Stimulated activated naive CD4-positive, alpha-beta T cell treated with Interleukin-2 at 50 U/mL for 16 hours (primary cell): ENCODE measurements at places on chromosomes 7 and 10.

DNA sequence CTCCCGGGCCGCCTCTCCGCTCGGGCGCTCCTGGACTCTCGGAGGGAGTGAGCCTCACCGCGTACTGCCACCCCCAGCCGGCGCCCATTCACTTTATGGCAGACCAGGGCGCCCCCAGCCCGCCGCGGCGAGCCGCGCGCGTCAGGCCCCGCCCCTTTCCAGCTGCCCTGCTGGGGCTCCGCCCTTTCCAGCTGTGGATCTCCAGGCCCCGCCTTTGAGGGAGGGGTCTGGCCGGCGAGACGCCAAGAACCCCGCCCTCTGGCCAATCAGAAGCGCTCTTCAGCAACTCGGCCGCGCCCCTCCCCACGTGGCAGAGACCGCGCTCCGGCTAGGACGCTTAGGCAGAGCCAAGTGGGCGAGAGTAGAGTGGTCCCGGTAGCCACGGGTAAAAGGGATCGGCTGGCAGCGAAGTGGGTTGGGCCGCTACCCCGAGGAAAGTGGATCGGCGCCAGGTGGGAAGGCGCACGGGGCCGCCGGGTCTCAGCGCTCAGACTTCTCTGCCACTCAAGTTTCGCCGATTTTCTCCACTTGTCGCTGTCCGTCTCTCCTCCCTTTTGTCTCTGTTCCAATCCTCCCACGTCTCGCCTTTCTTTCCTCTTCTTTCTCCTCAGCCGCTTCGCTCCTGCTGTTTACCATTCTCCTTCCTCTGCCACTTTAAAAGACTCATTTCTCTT is at the start of gene PITX3:
TSS of gene PITX3 (minus strand) at position 69 of the 674 bp plus-strand sequence. CDS start 9,432 bp downstream, outside the sequence.
- DNase-seq: peak; percentile 90

- DNase-seq: no peak
Observed at GRCh38 chr7:154853727-154854095, 149.2 kb downstream of the PAXIP1 start.

GRCh38 chr10:6756716-6757115 is 176.6 kb upstream of the PRKCQ start:
- no peak for DNase-seq

- DNase-seq: no peak
Observed at GRCh38 chr7:159195946-159196345, 51.3 kb upstream of the VIPR2 start.

DNA sequence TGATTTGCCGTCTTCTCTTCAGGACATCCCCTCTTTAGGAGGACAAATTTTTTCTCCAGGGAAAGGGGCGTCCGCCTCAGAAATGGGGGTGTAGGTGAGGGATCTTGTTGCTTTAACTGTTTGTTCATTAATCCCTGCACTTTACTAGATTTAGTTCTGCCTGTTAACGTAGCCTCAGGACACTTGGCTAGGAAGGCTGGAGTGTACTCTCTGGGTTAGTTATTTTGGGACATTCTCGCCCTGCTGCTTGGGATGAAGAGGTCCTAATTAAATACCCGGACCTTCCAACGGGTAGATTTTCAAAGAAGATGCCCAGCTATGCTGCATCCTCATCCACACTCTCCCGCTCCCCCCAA is 552 bp upstream of the ZNF365 start:
- no peak for DNase-seq

DNA sequence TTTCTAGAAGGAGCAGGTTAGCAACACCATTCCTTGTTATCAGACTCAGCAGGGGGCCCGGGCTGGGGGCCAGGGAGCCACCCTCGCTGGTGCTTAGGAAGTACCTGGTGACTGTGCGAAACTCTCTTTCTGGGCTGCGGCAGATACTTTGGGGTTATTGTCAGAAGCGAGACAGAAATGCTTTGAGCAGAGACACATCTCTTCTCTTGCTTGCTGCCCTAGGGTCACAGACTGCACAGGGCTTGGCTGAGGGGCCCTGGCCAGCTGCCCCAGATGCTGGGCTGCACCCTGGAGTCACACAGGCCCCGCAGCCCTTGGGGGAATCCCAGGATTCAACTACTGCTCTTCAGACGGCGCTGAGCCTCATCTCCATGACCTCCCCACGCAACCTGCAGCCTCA is 91.9 kb downstream of the WDFY4 start:
- no peak for DNase-seq

- no peak for DNase-seq
Observed at GRCh38 chr7:74141705-74142104, 32.5 kb upstream of the EIF4H start.

DNA sequence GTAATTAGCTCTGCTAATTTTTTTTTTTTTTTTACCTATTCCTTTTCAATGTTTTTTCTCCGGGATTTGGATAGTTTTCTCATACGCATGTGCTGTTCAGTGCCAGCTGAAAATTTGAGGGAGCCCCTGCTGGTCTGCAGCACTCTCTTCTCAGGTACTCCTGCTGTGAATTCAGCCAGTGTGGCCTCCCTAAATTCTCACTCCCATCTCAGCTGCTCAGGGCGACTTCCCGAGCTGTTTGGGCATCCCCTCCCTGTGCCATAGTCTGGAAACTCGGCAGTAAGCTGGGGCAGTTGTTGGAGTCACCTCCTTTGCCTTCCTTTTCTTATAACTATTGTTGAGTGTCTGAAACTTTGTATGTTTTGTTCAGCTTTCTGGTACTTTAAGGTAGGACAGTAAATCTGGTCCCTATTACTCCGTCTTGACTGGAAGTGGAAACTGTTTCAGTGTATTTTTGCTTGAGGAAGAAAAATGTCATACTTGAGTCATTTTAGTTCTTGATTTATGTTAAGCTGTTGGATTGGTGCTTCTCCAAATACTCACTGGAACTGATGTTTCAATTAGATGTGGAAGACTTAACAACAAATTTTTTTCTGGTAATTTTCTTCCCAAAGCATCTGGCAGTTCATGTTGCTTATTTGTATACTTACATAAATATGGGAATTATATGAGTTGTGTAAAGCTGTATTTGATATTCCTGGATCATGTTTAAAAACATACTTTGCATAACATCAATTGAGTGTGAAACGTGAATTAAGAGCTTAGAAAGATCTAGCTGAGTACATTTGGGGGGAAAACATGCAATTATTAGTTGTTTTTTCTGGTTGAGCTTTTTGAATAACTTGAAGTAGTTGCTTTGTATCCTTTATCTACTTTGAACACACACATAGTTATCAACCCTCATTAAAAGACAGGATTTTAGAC is 33.7 kb downstream of the MINPP1 start:
- no peak for DNase-seq

- DNase-seq: no peak
Observed at GRCh38 chr7:135771961-135772638, 23.5 kb upstream of the FAM180A start.

GRCh38 chr7:30389791-30390190 is 88.8 kb downstream of the NOD1 start:
- DNase-seq: no peak

- DNase-seq: no peak
Observed at GRCh38 chr10:49170632-49171325, 17.4 kb downstream of the TMEM273 start.

DNA sequence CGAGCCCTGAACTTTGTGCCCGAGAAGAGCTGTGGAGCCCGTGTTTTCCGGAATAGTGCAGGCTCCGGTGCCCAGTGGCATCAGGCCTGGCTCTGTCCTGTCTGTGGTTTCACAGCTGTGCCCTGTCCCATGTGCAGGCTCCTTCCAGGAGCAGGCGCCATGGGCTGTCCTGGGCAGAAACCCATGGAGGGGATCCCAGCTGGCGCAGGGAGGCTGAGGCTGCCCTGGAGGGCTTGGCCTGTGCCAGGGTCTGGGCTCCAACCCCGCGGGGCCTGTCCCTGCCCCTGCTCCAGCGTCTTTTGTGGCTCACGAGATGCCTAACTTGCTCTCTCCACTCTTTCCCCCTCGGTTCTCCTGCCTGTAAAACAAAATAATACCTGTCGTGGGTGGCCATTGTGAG is 23.3 kb upstream of the CRHR2 start:
- DNase-seq: no peak

- DNase-seq: no peak
Observed at GRCh38 chr10:75765789-75766096, 334.3 kb downstream of the LRMDA start.

GRCh38 chr10:112790030-112790429 is 160.0 kb upstream of the TCF7L2 start:
- no peak for DNase-seq

- no peak for DNase-seq
Observed at GRCh38 chr7:47326808-47327207, 255.1 kb downstream of the TNS3 start.

- no peak for DNase-seq
Observed at GRCh38 chr7:8638076-8638475, 204.7 kb downstream of the NXPH1 start.

DNA sequence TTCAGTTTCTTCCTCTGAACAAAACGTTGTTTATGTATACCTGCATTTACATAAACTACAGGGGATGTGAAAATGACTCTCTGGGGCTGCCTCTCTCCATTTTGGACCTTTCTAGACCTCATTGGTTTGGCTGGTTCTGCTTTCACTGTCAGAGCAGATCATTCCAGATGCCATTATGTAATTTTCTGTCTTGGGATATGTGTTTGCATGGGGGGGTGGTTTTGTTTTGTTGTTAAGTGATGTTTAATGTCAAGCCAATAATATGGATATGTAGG is 172.4 kb downstream of the LRRC4 start:
- no peak for DNase-seq

- no peak for DNase-seq
Observed at GRCh38 chr7:106092204-106092603, 19.9 kb downstream of the SYPL1 start.

DNA sequence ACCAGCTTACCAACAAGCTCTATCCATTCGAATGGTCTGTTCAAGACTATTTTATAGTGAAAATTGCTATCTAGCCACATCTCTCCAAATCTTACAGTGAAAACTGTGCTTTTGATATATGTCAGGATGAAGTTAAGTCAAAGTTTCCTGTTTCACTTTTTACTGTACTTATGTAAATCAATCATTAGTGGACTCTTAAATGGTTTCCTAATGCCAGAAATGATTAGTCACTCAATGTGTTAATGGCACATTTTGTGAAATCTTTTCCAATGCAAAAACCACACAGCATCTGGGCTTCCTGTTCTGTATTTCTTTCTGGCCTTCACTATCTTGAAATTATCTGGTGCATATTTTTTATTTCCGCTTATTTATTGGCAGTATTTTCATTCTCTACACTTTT is 87.3 kb upstream of the STEAP1B start:
- no peak for DNase-seq

DNA sequence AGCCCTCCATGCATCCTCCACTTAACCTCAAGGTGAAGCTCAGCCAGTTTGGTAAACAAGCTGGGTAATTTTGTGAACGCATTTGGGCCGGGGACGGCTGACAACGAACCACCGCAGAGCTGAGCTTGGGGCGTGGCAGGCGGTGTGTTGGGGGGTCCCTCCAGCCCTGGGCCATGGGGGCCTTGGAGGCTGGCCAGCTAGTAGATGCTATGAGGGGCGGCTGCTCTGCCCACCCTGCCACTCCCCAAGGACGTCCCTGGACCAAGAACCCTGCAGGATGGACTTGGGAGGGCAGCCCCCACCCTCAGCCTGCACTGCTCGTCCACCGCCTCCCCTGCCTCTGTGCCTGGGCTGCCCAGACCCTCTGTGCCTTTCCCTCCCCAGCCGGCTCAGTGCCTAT is 12.0 kb upstream of the SCART1 start:
- DNase-seq: no peak

DNA sequence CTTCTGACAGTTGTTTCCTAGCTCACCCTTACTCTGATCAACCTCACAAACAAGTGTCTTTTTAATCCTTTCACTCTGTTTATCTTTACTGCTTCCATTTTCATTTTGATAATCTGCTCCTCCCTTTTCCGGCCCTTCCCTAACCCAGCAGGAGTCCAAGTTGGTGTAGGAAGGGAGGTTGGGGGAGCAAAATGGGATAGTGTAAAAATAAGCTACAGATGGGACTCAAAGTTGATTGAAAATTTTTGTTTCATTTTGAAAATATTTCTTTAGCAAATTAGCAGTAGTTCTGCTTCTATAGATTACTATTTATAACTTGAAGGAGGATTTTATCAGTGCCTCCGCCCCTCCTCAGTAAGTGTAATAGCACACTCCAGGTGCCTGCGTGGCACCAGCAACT is 112.0 kb downstream of the WNT2 start:
- DNase-seq: no peak

DNA sequence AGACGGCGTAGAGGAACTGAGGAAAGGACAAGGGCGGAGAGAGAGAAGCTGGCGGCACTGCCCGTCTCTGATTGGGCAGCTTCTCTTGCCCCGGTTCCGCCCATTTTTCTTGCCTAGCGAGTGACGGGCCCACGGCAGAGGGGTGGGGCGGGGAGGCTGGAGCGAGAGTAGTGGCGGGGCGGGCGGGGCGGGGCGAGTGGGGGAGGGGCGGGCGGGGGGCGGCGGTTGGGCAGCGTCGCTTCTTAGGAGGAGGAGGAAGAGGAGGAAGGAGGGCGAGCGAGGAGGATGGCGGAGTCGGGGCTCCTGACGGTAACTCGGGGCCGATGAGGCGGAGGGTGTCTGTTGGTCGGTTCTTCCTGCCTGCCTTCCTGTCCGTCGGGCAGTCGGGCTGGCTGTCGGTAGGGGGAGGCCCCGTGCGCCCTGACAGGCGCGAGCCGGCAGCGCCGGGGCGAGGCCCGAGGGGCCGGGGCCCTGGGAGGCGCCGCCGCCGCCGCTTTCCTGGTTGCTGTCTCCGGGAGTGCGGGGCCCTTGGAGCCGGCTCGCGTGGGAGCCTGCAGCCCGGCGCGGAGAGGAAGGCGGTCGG is at the start of gene SHOC2:
TSS of gene SHOC2 (plus strand) at position 256 of the 583 bp plus-strand sequence. CDS start 44,755 bp downstream, outside the sequence.
- DNase-seq: peak; percentile 99
